ENCODE measurements at places on chromosomes 6 and 20. TPM values are rescaled to one million over a fixed set of nuclear protein-coding genes. Genes with fewer than 3 reads are reported as not detected.

- DNase-seq = no peak
These were observed 74.8 kb upstream of the BMP2 start for GRCh38 chr20:6692566-6693173.

GRCh38 chr6:164166996-164167395, 752.5 kb downstream of the QKI start:
- DNase-seq = no peak

GRCh38 chr20:18284805-18285533, 3.4 kb upstream of the ZNF133 start:
- DNase-seq = peak; percentile 4

GRCh38 chr20:45991616-45992015, 17.1 kb upstream of the MMP9 start:
- no peak for DNase-seq

The DOK5 gene
- 4.2 TPM for total RNA-seq

The TBX18 gene
- total RNA-seq = 1.3 TPM

GRCh38 chr20:33261465-33261864, 21.5 kb upstream of the BPIFB1 start:
- DNase-seq = no peak

DNA sequence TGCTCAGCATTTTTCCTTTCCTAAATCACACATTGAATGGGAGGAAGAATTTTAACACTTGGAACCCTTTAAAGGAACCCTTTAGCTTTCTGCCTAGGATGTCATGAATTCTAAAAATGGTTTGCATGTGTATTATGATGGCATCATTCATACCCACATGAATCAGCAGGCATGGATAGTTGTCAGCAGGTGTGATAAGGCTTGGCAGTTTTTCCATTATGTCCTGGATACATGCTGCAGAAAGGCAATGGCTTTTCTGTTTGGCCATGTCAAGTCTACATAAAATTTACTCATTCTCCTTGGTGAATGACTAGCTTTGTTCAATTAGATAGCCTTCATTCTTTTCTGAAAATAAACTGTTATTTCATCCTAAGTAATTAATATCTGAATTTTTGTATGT, 353.7 kb downstream of the GRIK2 start:
- no peak for DNase-seq

The ENPP1 gene
- 38.9 TPM for total RNA-seq

DNA sequence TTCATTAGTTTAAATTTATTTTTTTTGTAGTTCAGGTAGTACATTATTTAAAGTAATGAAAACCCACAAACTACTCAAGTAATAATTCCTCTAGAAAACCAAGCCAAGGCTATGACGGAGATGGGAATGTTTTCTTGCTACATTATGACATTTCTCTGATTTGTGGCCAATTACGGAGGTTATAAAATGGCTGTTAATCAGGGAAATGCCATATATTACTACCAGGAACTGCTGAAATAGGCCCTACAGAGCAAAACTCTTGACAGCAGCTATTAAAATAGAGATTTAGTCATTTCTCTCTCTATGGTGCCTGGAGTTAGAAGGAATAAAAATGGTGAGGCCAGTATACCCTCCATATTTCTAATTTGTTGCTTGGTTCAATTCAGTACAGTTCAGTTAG, 280.0 kb downstream of the ARHGAP18 start:
- DNase-seq = no peak

GRCh38 chr6:36599791-36600209, 5.6 kb downstream of the SRSF3 start:
- peak; percentile 40 for DNase-seq

DNA sequence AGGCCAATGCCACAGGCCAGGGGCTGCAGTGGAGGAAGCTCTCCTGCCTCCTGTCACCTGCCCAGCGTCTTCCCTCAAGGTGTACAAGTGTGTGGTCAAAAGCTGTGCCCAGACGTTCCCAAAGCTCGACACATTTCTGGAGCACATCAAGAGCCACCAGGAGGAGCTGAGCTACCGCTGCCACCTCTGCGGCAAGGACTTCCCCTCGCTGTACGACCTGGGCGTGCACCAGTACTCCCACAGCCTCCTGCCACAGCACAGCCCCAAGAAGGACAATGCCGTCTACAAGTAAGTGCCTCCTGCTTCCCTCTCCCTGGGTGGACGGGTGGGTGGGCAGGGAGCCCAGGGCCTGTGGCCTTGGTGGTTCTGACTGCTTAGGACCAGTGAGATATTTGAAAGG, 38.2 kb downstream of the ZNF341 start:
- no peak for DNase-seq

The PLAGL1 gene
- total RNA-seq = 23.3 TPM

GRCh38 chr6:121497970-121498375, 62.5 kb downstream of the GJA1 start:
- DNase-seq = no peak

- no peak for DNase-seq
These were observed 19.2 kb upstream of the SLC22A1 start for GRCh38 chr6:160102399-160102798.

- no peak for DNase-seq
These were observed 417.6 kb downstream of the GRIK2 start for GRCh38 chr6:101811108-101811507.

The ENPP3 gene
- not detected for total RNA-seq

The FAM229B gene
- 8.6 TPM for total RNA-seq

DNA sequence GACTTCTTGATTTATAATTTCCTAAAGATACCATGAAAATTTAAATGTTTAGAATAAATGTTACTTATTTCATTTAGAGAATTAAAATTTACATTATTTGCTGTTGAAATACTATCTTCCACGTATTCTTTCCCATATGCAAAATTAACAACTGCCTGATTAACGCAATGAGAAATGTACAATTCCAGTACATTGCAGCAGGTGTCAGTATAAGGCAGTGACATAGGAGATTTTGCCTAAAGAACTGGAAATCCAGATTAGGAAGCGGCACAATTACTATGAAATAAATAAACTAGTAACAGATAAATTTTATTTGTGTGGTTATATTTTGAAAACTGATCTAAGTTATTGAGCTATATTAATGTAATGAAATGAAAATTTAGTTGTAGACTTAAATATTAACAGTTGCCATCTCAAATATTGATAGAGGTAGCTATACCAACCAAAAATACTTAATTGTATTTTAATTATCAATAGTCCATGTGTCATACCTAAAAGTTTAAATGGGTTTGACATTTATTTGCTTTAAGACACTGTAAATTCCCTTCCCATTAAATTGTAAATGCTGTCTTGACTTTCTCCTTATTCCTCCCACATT, 300.2 kb downstream of the UTRN start:
- DNase-seq = peak; percentile 58

DNA sequence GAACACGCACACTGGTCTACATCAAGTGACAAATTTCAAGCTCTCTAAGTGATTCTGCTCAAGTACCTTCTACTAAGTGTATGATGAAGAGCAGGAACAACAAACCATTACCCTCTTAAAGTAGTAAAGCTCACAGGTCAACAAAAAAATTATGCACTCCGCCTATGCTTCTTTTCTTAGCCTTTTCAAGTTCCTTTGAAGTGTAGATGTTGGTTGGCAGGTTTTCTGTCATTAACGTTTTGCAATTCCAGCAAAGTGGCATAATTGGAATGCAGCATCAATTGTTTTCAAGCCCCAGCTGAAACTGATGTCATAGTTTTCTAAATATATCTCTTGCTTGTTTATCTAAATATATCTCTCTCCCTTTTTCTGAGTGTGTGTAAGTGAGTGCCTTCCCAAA, 396.9 kb upstream of the EYS start:
- peak; percentile 0 for DNase-seq

- peak; percentile 70 for DNase-seq
These were observed 43.4 kb upstream of the ARHGAP18 start for GRCh38 chr6:129753422-129753821.

DNA sequence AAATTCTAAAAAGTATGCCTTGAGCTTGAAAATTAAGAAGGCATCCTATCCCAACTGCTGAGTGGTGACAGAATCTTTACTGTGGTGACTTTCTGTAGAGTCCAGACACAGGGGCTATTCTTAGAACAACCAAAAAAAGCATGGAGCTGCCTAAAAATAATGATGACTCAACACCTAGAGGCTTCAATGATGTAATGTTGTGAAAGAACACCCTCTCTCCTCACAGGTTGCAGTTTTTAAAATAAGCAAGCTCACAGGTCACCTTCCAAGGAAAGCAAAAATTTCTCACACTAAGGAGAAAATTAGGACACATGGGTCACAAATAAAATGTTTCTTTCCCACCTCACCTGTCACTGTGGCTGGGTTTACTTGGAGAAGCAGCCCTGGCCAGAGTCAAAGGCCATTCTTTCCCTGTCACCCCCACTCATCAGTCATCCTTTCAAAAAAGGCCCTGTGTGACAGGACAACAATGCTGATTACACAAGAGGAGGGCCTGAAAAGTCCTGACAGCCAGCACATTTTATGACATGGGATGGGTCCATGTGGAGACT, 53.5 kb downstream of the RCAN2 start:
- DNase-seq = peak; percentile 33

- peak; percentile 18 for DNase-seq
These were observed 24.8 kb upstream of the SPDEF start for GRCh38 chr6:34580707-34581560.

The MATN4 gene
- total RNA-seq = not detected
